Suppressor macrophage treated with lipopolysaccharide for 4 hours (primary cell): ENCODE measurements at places on chromosomes 4 and X.

GRCh38 chrX:51408462-51408861, 75.8 kb downstream of the NUDT10 start:
- DNase-seq = no peak

DNA sequence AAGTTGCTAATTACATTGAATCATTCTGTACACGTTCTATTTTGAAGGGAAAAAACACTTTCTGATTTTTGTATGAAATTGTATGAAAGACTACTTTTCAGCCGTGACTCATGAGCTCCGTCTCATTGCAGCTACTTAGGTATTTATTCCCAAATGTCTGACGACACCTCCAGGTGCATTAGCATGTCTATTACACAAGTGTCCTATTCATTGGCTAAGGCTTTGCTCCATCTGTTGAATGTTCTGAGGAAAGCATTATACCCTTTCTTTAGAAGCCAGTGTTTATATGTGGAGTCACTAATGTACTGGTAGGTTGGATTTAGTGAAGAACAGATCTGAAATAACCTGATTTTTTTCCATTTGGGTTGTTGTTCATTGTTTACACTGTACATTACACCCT, 51.8 kb downstream of the MAP7D3 start:
- DNase-seq = no peak

GRCh38 chr4:26326791-26327190, 6.0 kb downstream of the RBPJ start:
- DNase-seq = no peak

- DNase-seq = peak; percentile 85
Observed at GRCh38 chrX:129779747-129780146, at the start of gene SASH3. TSS of gene SASH3 (plus strand) at chrX:129779949. CDS start at chrX:129780098, 149 bp downstream.

DNA sequence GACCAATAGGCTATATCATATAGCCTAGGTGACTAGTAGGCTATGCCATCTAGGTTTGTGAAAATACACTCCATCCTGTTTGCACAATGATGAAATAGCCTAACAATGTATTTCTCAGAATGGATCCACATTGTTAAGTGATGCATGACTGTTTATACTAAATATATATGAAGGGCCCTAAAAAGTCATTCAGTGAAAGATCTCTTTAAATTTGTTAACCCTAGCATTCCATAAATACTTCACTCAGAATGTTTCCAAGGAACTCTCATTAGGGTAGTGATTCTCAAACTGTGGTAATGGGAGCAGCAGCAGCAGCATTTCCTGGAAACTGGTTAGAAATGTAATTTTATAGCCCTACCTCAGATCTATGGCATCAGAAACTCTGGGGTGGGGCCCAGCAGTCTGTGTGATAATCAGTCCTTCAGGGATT, 74.9 kb downstream of the PRRG1 start:
- no peak for DNase-seq

- no peak for DNase-seq
Observed at GRCh38 chr4:117968606-117969005, 65.7 kb upstream of the NDST3 start.

DNA sequence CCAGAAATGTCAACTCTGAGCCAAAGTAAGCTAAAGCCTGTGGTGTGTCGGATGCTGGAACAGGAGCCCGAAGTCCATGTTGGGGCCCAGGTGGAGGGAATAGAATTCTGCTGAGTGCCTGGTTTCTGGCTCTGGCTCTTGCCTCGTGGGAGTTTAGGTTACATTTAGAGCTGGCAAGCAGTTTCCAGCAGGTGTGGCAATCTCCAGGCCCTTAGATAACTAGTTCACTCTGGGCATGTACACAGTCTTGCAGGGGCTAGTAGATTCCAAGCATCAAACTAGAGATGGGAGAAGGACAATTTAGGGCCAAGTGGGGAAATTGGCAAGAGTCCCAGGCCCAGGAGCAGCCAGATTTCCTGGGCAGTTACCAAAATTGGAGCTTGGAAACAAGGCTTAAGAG, 56.3 kb upstream of the STOX2 start:
- no peak for DNase-seq

DNA sequence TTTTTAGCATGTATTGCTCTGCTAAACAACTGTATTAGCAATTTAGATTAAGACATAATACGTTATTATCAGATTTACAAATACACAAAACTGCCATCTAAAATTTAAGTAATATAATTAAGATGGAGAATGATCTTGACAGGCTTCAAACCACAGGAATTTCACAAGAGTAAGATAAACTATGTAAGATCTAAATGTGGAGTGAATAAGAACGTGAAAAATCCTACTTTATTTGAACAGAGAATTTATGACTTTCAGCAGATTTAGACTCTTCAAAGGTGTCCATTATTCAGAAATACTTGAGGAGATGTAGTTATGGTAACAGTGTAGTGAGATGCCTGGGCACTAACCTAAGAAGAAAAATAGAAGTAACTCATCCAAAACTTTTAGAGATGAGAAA, 73.2 kb downstream of the SLC4A4 start:
- DNase-seq = no peak

DNA sequence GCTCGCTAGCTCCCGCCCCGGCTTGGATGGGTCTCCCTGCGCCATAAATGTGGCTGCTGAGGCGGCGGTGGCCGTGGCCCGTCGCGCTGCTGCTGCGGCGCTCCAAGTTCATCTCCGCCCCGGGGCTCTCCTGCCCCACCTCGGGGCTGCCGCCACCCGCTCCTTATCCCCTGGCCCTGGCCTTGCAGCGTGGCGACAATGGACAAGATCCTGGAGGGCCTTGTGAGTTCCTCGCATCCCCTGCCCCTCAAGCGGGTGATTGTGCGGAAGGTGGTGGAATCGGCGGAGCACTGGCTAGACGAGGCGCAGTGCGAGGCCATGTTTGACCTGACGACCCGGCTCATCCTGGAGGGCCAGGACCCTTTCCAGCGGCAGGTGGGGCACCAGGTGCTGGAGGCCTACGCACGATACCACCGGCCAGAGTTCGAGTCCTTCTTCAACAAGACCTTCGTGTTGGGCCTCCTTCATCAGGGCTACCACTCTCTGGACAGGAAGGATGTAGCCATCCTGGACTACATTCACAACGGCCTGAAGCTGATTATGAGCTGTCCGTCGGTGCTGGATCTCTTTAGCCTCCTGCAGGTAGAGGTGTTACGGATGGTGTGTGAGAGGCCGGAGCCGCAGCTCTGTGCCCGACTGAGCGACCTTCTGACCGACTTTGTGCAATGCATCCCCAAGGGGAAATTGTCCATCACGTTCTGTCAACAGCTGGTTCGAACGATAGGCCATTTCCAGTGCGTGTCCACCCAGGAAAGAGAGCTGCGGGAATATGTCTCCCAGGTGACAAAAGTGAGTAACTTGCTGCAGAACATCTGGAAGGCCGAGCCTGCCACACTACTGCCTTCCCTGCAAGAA, 763 bp downstream of the USP38 start:
- DNase-seq = peak; percentile 23
